EL (cell line): ENCODE measurements at places on chromosomes 3 and 15.

GRCh38 chr3:171982828-171983227 is 56.5 kb upstream of the FNDC3B start:
- DNase-seq: peak; percentile 54

- DNase-seq: no peak
These were observed 3.1 kb downstream of the NMNAT3 start for GRCh38 chr3:139674571-139675260.

DNA sequence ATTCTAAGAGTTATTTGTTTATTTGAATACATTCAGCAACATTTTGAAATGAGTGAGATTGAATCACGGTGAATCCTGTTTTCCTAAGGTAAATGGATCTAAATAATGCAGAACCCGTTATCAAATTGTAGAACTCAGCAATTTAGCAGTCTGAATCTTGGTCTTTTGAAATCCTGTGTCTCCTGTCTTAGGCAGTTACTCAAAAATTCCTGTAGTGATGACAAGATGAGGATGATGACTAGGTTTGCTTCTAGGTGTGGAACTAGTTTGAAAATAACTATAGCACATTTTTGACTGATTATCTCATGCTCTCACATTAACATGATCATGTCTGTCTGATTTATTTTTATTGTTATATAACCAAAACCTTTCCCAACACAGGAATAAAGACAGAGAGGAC is 115.0 kb downstream of the RAP2B start:
- peak; percentile 52 for DNase-seq

- DNase-seq: no peak
These were observed 18.5 kb downstream of the SLC6A20 start for GRCh38 chr3:45777746-45778386.

DNA sequence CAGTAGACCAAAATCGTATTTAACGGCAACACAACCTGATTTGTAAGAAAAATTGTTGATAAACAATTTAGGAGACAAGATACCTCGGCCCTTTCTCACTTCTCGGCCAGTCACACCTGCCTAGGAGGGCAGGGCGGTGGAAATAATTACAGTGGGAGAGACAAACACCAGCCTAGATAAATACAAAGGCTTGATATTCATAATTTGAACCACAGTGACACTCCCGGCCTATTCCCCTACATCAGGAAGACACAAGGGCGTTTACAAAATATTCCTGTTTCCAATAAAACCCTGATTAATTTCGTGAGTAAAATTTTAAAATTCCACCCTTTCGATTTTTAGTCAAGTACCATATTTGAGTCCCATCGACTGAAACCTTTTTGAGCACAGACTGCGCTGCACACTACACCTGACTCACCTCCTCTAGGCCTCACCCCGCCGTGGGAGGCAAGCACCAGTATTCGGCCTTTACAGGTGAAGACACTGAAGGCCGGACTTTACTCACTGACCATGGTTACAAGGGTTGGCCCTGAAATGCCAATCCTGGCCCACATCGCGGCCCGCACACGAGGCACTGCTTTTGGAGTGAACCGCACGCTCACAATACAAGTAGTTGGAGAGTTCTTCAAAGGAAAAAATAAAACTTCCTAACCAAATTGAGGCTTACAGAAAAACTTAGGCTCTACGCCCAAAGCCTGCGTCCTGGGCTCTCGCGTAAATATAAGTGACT is 794 bp downstream of the ARPP19 start:
- no peak for DNase-seq

- DNase-seq: no peak
These were observed 279.2 kb upstream of the TMC3 start for GRCh38 chr15:81653259-81653658.

GRCh38 chr3:138567403-138567802 is 26.7 kb downstream of the CEP70 start:
- DNase-seq: no peak

DNA sequence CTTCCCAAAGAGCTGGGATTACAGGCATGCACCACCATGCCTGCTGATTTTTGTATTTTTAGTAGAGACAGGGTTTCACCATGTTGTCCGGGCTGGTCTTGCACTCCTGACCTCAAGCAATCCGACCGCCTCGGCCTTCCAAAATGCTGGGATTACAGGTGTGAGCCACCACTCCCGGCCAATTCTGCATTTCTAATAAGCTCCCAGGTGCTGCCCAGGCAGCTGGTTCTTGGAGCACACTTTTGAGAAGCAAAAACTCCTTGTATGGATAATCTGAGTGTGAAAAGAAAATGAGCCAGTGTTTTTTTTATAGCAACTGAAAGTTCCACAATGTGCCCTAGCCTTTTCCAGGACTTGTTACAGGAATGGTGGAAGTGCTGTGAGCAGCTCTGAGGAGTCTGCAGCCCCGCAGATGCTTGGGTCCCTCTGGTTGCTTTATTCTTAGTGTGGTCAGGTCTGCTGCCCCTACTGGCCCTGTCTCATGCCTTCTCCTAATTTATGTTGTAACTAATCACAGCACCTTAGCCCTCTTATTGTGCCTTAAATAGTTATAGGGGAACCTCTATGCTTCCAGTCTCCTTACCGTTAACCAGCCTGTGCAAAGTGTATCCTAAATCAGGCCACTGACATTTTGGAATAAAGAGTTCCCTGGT is 13.5 kb upstream of the KCNAB1 start:
- DNase-seq: no peak

DNA sequence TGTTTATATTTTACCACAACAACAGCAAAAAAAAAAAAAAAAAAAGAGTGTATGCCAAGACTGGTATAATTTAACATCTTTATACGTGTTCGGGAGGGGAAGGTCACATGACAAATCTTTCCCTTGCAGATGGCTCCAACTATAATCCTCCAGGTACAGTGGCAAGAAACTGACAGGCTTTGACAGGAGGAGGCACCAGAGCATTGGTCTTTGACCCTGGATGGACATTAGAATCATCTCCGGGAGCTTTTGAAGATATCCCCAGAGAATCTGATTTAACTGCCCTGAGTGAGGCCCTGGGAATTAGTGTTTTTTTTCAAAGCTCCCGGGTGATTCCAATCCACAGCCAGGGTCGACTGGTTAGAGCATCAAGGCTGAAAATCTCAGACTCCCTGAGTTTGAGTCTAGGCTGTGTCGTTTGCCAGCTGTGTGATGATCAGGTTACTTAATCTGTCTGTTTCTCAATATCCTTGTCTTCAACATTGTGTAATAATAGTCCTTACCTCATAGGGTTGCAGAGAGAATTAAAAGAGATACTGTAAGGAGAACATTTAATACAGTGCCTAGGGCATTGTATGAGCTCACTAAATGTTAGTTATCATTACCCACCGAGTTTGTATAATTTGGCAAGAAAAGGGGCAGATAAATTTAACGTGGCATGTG is 8.9 kb upstream of the SEMA5B start:
- peak; percentile 44 for DNase-seq

- peak; percentile 87 for DNase-seq
These were observed 3.8 kb downstream of the PKM start for GRCh38 chr15:72227192-72227586.

GRCh38 chr15:34490417-34491193 is 53.0 kb upstream of the GOLGA8A start:
- no peak for DNase-seq

DNA sequence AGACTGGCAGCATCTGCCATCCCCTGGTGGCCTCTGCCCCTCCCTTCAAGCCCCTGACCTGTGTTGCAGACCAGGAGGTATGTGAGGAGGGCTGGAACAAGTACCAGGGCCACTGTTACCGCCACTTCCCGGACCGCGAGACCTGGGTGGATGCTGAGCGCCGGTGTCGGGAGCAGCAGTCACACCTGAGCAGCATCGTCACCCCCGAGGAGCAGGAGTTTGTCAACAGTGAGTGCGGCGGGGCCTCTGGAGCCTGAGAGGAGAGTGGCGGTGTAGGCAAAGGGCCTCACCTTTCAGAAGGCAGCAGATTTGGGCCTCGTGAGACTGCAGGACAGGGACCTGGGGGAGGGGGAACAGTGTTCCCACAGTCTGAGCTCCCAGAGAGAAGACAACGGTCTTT is 24.0 kb downstream of the HAPLN3 start:
- DNase-seq: no peak

DNA sequence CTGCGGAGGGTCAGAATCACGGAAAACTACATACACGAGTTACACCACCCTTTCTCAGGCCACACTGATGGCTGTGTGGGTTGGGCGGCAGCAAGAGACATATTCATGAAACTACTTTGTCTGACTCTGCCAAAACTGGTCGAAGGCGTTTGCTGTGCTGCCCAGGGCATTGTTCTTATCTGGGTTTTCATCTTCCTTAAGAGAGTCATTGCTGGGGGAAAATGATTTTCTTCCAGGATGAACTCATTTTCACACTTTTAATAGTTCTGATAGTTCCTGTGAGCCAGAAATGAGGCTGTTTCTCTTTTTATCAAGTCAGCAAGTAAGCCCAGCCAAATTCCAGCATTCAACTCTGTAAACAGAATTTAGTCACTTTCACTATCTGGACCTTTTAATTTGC is 47.6 kb downstream of the TRIM71 start:
- peak; percentile 70 for DNase-seq

DNA sequence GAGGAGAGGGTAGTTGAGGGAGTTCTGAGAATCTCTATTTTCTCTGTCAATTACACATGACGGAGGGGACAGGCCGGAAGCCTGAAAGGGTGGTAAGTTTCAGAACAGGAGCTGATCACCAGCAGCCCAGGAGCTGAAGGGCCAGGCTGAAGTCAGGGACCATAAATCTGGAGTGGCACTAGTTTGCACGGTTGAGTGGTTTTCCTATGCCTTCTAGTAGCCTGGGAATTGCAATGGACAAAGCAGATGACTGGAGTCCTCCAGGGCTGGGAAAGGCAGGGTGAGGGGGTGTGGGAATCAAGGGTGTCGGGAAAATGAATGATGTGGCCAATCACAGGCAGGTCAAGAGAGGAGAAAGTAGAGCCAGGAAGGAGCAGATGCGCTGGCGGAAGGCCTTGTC is 72.5 kb downstream of the MAGEF1 start:
- no peak for DNase-seq

DNA sequence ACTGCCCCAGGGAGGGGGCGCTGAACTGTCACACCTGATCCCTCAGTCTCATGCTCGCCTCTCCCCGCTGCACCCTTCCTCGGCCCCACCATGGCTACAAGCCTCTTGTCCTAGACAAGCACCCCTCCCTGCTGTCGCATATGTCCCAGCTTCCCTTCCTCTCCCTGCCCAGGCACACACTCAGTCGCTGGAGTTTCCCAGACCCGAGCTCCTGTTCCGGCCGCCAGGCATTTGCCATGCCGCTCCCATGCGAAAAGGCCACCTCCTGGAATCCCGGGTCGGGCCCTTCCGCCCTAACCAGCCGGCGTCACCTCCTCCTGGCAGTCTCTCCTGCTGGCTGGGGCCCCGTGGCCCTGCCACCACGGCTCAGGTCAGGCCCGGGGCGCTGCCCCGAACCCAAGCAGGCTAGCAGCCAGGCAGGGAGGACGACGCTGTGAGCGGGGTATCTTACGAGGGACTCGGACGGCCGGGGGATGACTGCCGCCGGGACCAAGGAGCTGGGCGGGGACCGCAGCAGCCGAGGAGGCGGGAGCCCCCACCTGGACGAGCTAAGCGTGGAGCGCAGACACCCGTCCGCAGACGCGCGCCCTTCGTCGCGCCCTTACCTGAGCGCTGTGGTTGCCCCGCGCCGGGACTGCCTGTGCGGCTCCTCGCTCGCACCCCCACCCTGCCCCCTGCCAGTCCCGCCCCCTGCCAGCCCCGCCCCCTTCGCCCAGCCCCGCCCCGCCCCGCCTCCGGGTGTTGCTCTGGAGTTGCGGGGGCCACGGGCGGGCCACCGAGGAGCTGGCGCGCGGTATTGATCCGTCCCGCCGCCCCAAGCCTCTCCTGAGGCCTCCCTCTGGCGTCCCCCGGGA is at the start of gene ALS2CL:
Gene ALS2CL (minus strand): TSS at position 642 of the 854 bp plus-strand sequence. CDS start 4,239 bp downstream, outside the sequence.
- peak; percentile 49 for DNase-seq

- peak; percentile 68 for DNase-seq
These were observed 398.6 kb upstream of the WNT5A start for GRCh38 chr3:55885721-55886120.

GRCh38 chr3:51083490-51083889 is 301.6 kb upstream of the MANF start:
- DNase-seq: no peak

- no peak for DNase-seq
These were observed 133.8 kb upstream of the TLE3 start for GRCh38 chr15:70231484-70231883.

DNA sequence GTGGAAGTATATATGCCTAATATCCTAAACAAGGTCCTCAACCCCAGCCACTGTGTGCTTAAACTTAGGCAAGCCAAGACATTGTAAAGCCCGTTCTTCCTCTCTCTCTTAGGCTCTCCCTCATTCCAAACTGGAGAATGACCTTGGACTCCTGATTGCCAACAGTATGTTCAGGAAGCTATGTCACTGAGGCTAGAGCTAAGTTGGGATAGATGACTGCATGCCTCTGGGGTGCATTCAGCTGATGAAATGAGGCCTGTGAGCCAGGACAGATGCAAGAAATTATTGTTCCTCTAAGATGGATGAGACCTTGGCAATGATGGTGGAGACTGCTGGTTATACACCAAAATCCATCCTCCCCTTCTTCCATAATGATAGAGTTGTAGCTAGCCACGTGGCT is 27.9 kb upstream of the TBC1D21 start:
- no peak for DNase-seq

GRCh38 chr15:40328176-40328575 is 4.7 kb downstream of the INAFM2 start:
- DNase-seq: peak; percentile 76

GRCh38 chr15:77037388-77038209 is 33.3 kb downstream of the TSPAN3 start:
- DNase-seq: no peak

GRCh38 chr3:125220183-125220582 is 7.6 kb upstream of the SLC12A8 start:
- no peak for DNase-seq

DNA sequence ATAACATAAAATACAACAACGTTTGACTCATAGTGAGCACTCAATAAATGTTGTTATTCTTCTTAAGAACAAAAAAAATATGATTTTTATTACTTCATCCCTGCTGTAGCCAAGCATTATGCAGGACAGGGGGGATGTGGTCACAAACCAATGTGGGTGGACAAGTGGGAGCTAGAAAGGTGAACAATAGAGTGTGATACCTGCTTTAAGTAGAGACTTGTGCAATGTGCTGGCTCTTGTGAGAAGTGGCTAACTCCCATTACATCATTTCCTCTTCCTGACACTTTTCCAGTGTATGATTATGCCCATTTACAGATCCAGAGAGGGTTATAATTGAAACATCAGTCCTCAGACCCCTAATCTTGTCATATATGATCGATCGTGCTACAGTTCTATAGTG is 193.6 kb downstream of the UBE2E2 start:
- DNase-seq: no peak

GRCh38 chr15:47388299-47388698 is 329.0 kb upstream of the SEMA6D start:
- no peak for DNase-seq

DNA sequence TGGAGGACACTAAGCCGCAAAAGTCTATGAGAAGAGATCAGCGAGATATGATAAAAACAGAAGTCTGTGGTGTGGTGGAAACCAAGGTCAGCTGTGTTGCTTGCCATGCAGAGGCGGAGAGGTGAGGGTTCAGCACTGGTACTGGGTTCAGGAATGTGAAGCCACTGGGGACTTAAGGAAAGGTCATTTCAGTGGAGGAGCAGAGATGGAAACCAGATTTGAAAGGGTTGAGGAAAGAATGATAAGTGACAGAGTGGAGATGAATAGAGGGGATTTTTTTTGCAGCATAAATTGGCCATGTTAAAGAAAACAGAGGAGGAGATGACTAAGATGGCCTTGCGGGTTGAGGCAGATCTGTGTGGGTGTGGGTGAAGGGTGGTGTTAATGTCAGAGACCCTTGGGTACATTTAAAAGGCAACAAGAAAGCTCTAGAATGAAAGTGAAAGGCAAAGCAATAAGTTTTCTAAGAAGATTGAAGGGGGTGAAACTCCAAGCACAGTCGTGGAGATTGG is 265.5 kb downstream of the ADAMTSL3 start:
- no peak for DNase-seq
